ENCODE measurements at places on chromosomes 16 and 17.

- peak; percentile 32 for DNase-seq
These were observed 219.9 kb downstream of the ENGASE start for GRCh38 chr17:79294459-79295071.

GRCh38 chr17:33521784-33522183, 228.7 kb upstream of the ASIC2 start:
- DNase-seq: no peak

DNA sequence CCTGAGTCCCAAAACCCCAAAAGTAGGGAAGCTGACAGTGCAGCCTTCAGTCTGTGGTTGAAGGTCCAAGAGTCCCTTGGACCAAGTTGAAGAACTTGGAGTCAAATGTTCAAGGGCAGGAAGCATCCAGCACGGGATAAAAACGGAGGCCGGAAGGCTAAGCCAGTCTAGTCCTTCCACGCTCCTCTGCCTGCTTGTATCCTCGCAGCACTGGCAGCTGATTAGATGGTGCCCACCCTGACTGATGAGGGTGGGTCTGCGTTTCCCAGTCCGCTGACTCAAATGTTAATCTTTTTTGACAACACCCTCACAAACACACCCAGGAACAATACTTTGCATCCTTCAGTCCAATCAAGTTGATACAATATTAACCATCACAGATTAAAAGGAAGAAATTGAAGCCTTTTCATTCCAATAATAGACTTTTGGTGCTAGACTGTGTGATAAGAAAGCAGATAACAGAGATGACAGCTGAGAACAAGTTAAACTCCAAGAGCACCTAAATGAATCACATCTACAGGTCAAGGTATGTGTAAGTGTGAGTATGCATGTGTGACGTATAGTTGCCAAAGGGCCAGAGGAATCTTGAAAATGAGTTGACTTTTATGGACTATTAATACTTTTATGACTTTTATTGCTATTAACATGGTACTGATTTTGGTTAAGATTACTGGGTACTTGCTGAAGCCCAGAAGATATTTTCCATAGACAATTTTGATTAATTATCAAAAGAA, 933.5 kb upstream of the SOX9 start:
- no peak for DNase-seq

- peak; percentile 82 for DNase-seq
These were observed 20.6 kb downstream of the ADAM11 start for GRCh38 chr17:44779211-44780025.

DNA sequence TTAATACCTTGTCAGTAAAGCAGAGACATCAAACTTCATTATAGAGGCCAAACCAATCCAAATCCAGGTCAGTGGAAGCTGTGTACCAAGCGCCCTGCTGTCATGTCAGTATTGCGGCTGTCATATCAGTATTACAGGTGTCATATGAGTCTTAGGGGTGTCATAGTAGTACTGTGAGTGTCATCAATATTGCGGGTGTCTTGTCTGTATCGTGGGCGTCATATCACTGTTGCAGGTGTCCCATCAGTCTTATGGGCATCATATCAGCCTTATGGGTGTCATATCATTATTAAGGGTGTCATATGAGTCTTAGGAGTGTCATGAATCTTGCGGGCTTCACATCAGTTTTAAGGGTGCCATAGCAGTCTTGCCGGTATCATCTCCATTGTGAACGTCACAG, 6.0 kb upstream of the PRDM7 start:
- no peak for DNase-seq

GRCh38 chr16:50066482-50067289, 916 bp downstream of the HEATR3 start:
- DNase-seq: no peak

- no peak for DNase-seq
These were observed 221.6 kb upstream of the DYNLRB2 start for GRCh38 chr16:80319181-80319580.

GRCh38 chr17:40516581-40517285, 15.3 kb upstream of the TNS4 start:
- peak; percentile 24 for DNase-seq

DNA sequence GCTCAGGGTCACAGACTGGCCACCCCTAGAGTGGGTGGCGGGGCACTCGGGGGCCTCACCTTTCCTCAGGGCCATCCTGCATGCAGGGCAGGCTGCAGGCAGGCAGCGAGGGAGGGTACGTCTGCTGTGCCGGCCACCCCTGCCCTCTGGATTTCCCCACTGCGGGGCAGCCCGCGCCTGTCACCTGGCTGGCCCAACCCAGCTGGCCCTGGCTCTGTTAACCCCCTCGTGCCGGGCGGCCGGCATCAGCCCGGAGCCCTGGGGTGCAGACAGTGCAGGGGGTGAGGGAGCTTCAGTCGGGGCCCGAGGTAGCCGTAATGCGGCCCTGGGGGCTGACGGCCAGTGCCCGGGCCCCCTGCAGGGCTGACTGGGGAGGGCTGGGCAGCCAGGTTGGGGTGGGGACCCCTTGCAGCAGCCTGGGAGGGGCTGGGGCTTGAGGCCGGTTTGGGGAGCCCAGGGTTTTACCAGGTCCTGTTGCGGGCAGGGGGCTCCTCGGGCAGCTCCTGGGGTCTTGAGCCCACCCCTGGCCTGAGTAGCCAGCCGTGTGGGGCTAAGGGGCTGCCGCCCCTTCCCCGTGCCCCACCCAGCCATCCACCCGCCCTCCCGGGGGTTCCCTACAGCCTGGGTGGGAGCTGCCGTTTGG, at the start of gene IGFALS:
TSS of gene IGFALS (minus strand) at position 128 of the 643 bp plus-strand sequence. CDS start at position 75, 53 bp downstream.
- DNase-seq: no peak
